ENCODE measurements at places on chromosomes 4 and X.

GRCh38 chrX:21990832-21991231, 41.3 kb upstream of the PHEX start:
- DNase-seq = no peak

DNA sequence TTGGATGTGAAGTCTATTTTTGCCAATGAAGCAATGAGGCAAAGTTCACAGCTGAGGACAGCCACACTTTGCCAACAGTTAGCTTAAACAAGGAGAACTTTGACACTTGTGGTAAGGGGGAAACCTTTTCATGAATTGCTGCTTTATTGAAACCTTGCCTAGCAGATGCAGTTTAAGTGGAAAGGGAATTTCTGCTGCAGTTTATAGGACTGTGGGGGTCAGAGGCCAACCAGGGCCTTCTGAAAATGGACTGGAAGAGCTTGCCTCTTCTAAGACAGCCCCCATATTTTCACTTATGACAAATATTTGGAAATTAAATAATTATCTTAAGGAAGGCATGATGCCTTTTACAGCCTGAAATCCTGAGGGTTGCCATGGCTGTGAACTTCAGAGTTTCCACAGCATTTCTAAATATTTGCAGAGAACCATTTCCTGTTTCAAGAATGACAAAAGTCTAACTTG, 550.3 kb downstream of the RAB28 start:
- no peak for DNase-seq

GRCh38 chr4:155972098-155972497, 18.4 kb upstream of the CTSO start:
- DNase-seq = no peak

DNA sequence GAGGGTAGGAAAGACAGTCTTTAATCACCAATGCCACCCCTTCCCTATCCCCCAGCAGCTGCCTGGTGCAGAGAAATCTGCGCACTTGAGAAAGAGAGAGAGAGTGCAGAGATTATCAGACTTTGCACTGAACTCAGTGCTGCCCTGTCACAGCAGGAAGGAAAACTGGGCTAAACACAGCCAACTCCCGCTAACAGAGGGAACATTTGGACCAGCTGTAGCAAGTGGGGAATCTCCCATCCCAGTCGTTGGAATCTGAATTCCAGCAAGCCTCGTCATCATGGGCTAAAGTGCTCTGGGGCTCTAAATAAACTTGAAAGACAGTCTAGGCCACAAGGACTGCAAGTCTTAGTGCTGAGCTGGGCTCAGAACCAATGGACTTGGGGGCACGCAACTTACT, 168.7 kb downstream of the DLG3 start:
- DNase-seq = no peak

GRCh38 chrX:154748712-154749339, 2.1 kb downstream of the GAB3 start:
- peak; percentile 33 for DNase-seq

- DNase-seq = no peak
Measured at GRCh38 chrX:94942603-94943002, 1268.6 kb downstream of the FAM133A start.

- DNase-seq = no peak
Measured at GRCh38 chr4:145153904-145154298, 26.5 kb downstream of the OTUD4 start.

DNA sequence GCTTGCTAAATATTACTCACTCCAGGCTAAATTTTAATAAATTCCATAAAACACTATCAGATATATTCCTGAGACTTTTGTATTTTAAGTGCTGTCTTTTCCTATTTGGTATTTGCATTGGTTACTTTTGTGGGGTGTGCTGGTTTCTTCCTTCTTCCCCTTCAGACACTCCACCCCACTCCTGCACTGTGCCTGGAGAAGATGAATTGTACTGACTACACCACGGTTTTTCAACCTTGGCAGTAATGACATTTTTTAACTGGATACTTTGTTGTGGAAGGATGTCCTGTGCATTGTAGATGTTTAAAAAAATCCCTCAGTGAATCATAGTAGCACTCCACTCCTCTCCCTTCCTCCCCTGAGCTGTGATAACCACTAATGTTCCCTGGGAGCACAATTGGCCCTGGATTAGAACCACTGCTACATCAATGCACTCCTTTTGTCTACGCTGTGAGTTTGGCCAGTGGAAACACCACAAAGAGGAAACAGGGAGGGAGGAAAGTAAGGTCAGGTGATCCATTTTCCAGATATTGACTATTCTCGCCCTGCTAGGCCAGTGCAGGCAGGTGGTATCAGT, 36.3 kb downstream of the SNCA start:
- DNase-seq = no peak

DNA sequence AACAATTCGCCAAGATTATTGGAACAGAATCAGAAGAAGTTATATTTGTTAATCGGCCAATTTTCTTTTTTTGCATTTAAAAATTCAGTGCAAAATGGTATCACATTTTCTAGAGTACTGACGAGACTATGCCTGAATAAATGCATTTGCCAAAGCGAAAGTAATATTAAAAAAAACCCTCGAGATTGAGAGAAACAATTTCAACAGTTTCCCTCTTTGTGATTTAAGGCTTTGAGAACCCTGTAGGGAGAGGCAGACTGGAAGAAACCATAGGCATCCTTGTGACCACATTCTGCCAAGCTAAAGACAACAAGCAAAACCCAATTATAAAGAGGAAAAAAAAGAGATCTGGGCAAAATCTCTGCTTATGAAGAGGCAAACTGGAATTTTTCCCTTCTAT, 218.1 kb upstream of the GK2 start:
- no peak for DNase-seq

DNA sequence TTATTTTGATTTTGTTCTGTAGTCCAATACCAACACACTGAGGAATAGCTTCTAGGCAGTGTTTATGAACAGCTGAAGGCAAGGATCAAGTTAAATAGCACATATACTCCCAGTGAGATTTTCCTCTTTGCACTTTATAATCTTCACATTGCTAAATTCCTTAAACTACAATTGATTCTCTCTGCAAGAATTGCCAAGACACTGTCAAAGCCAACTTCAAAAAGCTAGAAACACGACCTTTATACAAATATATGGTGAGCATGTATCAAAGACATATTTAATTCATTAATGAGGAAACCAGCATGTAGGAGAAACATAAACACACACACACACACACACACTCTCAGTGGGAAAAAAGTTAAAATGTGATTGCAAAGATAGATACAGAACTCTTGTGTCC, 86.4 kb upstream of the FAM9C start:
- no peak for DNase-seq

- DNase-seq = no peak
Measured at GRCh38 chr4:185730849-185731608, 81.0 kb downstream of the SORBS2 start.

- DNase-seq = no peak
Measured at GRCh38 chr4:151690164-151690870, 70.5 kb downstream of the GATB start.

DNA sequence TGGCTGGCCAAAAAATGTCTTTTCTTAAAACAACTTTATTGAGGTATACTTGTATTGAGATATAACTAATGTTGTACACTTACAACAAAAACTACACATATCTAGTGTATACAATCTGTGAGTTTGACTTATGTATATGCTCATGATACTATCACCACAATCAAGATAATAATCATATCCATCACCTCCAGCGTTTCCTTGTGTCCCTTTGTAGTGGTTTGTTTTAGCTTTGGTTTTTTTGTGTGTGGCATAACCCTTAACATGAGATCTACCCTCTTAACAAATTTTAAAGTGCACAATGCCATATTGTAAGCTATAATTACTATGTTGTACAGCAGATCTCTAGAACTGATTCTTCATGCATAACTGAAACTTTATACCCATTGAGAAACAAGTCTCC, 13.4 kb upstream of the PCSK1N start:
- no peak for DNase-seq

DNA sequence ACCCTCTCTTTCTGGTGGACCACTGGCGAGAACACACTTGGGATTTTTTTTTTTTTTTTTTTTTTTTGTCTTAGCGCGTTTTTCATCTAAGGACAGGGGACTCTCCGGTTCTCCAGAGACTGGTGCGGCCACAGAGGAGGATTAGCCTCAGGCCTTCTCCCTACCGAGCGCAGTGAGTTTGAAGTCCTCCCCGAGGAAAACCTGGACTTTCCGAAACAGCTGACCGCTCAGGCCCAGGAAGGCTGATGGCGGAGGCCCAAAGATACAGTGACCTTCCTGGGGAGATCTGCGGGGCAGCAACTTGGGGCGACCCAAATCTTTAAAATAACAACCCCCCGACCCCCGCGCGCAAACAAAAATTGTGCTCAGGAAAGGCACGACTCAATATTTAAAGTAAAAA, 9.2 kb downstream of the NKX3-2 start:
- DNase-seq = no peak

- DNase-seq = no peak
Measured at GRCh38 chr4:132691026-132691425, 458.1 kb upstream of the PCDH10 start.

DNA sequence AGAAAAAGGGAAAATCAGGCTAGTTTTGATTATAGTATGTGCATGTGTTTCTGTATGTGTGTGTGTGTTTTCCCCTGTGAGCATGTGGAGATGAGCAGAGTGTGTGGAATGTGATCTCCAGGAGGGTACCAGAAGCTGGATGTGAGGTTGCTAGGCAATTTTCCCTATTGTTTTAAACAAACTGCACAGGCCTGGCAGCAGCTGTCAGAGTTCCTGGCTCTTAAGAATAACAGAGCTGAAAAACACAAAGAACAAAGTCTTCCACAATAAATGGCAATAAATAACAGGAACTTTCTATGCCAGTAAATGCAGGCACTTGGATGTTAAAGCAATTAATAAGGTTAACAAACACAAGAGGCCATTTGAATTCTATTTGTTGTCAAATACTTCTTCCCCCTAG, 344.6 kb upstream of the CTSO start:
- no peak for DNase-seq

- no peak for DNase-seq
Measured at GRCh38 chr4:89879215-89879614, 15.4 kb upstream of the MMRN1 start.

DNA sequence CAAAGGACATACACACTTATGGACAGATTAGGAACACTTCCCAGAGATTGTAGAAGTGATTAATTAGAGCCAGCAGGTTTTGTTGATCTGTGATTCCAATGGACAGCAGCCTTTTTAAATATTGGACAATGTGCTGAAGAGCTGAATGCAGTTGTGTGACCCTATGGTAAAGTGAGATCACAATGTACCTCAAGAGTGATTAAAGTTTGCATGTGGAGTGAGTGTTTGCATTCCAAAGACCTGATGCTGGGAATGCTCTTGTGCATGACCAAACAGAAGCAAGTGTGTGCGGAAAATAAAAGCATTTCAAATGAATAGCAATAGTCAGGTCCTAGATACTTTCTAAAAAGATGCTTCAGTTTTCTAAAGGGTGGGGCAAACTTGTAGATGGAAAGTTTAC, 154.1 kb downstream of the BANK1 start:
- DNase-seq = no peak

DNA sequence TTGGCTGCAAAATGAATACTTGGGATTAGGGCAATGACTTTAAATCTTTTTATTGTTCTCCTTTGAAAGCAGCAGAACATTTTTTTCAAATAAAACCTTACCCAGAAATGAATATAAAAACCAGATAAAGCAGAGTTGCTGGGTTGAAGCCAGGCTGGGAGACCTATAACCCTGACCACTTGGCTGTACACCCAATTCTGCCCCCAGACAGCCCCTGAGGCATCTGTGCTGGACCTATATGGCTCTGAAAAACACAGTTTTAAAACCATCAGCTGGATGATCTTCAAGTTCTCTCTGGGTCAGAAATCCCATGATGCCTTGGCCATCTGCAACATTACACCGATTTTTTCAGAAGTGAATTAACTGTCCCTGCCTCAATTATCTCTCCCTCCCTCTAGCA, 23.7 kb upstream of the GLRA2 start:
- DNase-seq = no peak

- no peak for DNase-seq
Measured at GRCh38 chrX:49934729-49935128, 12.3 kb downstream of the CLCN5 start.

DNA sequence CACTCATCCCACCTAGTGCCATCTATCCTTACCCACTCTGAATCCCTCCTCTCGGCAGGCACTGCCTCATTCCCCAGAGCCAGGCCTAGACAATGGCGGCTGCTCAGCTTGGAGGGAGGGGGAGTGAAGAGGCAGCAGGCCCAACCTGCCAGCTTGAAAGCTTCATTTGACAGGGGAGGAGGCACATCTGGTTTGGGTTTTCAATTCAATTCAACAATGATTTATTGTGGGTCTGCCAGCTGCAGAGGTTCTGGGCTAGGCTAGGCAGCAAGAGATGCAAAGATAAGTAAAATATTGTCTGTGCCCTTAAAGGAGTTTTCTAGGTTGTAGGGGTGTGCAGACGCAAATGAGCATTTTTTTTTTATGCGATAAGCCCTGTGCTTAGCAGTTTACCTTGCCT, 58.5 kb downstream of the RTL9 start:
- no peak for DNase-seq

DNA sequence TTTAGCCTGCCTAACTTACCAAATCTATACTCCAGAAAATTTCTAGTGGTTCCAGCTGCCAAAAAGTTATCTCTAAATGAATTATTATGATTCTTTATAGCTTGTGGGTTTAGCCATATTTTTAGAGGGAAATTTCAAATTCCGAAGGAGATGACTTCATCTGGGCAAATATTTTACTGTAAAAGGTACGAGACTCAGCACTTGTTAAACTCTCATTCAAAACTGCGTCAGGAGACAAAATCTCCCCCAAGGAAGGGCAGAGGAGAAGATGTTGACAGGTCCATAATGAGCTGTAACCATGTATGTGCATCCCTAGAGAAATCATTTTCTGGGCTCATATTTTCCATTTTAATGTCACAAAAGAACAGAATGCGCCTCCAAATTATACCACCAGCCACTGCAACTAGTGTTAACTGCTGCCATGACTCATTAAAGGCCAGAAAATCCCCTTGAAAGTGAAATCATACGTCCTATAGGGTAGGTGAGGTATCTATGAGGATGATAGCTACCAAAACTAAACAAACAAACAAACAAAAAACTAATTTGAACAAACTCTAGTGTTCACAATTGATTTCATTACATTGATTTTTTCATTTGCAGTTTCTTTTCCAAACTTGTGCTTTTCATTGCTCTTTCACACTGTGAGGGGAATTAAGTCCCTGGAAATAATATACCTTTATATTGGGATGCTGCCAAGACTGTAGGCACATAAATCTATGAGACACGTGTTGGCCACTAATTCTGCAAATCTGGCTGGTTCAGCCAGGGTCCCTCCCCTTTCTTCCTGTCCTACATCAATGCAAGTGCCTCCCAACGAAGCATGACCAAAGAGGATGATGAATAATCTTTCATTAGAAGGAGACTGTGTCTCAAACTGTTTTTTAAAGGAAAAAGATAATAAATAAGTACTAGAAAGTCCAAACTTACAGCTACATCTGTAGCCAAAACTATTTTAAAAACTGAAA, 85.8 kb downstream of the ARHGAP6 start:
- DNase-seq = no peak

GRCh38 chr4:139978692-139979091, 175.3 kb downstream of the MAML3 start:
- peak; percentile 40 for DNase-seq
